ENCODE measurements at places on chromosomes 7 and 10.

GRCh38 chr10:74916283-74916682, 89.9 kb downstream of the KAT6B start:
- no peak for DNase-seq

GRCh38 chr10:77598606-77599005, 39.0 kb downstream of the KCNMA1 start:
- no peak for DNase-seq

DNA sequence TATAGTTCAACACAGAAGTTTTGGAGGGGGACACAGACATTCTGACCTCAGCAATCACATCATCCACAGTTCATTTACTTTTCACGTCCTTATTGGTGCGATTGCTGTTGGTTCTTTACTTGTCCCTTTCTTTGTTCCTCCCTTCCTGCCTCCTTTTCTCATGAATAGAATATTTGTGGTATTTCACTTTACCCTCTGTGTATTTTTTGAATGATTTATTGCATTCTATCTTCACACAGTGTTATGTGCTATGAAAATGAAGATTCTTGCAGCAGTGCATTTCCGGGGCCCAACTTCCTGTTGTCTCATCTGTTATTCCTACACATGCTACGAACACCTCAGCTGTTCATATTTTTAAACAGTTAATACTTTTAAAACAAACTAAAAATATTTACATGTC, 179.6 kb downstream of the ZMYND11 start:
- DNase-seq: no peak

DNA sequence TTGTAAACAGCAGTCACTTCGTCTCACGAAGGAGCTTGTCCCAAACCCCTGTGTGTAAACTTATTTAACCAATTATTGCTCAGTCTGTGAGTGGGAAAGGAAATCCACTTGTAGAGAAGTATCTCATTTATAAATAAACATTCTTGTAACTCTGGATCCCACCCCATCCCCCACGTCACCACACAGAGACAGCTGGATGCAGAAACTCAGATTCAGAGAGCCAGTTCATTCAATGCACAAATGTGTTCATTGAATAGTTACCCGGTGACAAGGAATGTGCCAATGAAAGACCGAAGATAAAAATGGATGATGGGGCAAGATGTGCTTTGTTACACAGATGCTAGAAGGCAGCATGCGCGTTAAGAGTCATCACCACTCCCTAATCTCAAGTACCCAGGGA, 8.3 kb upstream of the OCM start:
- no peak for DNase-seq

DNA sequence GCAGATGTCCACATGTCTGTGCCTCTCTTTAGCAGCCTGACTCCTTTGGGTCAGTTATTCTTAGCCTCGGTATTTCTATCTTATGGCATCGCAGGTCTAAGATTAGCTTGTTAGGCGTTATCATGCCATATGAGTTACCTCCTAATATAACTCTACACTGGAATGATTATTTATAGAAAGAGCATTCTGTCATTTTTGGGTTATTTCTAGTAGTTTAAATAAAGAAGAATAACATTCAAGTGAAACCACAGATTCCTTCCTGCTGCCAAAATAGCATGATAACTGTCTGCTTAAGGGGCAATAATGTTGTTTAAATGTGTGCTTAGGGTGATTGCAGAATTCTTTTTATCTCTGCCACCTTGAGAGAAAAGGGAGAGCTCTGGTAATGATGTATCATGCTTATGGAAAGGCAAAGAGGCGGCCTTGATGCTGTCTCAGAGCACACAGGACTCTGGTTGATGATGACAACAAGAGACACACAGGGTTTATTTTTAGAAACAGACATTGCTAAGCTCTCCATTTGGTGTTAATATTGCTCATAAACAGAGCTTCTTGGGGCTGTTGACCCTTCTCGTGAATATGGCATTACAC, 10.4 kb downstream of the HDAC9 start:
- DNase-seq: no peak

- no peak for DNase-seq
Measured at GRCh38 chr10:58239561-58240169, 28.0 kb downstream of the IPMK start.

GRCh38 chr7:43148161-43148731, 35.8 kb downstream of the HECW1 start:
- DNase-seq: no peak

DNA sequence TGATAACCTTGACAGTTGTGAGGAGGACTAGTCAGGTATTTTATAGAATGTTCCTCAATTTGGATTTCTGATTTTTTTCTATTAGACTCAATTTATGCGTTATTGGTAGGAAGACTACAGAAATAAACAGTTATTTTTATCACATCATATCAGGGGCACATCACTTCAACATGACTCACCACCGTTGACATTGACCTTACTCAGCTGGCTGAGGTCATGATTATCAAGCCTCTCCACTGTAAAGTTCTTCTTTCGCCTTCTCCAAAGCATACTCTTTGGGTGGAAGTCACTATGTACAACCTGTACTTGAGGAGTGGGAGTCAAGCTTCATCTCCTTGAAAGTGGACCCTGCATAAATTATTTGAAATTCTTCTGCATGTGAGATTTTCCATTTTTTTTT, 194.3 kb upstream of the IGFBP3 start:
- DNase-seq: no peak

- peak; percentile 94 for DNase-seq
Measured at GRCh38 chr10:96586419-96587263, at the start of gene TM9SF3. Gene TM9SF3 (minus strand): TSS chr10:96587012. CDS start chr10:96586835, 177 bp downstream.

- DNase-seq: no peak
Measured at GRCh38 chr7:149202831-149203231, 7.5 kb downstream of the ZNF282 start.

- no peak for DNase-seq
Measured at GRCh38 chr10:111082102-111082975, 5.5 kb downstream of the ADRA2A start.

DNA sequence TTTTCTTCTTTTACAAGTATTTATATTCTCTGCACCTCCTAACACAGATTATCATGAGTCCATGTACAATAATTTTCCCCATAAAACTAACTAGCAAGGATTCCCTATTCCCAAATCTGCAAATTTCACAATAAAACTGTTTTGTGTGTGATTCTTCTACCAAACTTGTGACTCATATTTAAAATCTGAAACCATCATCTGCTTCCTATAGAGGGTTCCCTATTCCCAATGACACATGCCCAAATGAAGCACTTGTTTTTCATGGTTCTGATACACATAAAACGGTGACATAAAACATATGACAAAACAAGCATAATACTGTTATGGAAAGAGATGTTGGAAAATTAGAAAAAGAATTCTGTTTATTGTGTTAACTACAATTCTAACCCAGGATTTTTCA, 657.6 kb downstream of the PARD3 start:
- DNase-seq: no peak

DNA sequence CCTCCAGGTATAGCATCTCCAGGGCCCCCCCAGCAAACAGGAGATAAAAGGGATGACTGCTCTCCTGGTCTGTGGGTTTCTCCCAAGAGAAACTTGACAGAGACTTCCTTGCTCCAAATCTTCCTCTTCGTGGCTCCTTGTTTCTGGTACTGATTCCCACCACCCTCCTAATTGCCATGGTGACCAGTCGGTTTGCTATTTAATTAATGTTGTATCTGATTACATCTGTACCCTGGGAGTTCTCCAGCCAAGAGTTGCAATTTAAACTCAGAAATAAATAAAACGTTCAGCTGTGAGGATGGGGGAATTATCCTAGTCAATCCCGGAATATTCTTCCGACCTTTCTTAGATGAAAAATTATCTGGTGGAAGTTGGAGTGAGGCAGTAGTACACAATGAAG, 264.7 kb downstream of the PAXIP1 start:
- DNase-seq: no peak

DNA sequence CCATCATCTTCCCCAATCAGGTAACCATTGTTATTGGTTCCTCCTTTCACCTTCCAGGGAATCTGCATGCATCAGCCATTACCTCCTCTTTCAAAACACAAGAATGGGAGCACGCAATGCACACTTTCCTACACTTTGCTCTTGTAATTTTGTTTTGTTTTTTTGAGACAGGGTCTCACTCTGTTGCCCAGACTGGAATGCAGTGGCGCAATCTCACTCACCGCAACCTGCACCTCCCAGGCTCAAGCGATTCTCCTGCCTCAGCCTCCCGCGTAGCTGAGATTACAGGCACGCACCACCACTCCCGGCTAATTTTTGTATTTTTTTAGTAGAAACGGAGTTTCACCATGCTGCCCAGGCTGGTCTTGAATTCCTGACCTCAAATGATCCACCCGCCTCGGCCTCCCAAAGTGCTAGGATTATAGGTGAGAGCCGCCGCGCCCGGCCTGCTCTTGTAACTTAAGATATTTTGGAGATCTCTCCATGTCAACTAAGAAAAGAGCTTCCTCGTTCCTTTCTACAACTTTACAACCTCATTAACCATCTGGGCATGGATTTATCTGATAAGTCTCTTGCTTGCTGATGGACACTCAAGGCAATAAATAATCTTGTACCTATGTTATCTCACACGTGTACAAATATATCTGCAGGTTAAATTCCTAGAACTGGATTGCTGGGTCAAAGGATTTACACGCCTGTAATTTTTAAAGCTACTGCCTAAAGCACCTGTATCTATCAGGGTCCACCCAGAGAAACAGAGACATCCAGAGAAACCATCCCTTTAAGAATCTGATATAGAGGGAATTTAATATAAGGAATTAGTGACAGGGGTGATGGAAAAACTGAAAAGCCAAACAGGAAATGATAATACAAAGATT, 4.2 kb downstream of the CYTH3 start:
- DNase-seq: no peak

DNA sequence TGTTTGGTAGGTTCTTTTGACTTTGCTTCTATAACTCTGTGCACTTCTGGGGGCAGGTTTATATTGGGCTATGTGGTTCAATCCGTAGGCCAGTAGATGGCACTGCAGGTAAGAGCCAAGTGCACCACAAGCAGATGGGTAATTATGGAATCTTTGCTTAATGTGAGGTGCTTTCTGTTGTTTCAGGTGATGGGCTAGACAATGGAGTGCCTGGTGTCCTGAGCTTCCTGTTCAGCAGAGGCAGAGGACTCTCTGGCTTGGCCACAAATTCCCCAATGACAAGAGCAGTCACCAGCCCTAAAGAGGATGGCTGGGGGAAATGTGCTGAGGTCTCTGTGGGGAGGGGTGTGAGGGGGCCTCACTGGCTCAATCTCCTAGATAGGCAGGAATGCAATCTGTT, 455.0 kb downstream of the CCSER2 start:
- DNase-seq: peak; percentile 15

GRCh38 chr10:132048294-132048667, 17.5 kb upstream of the JAKMIP3 start:
- DNase-seq: no peak

DNA sequence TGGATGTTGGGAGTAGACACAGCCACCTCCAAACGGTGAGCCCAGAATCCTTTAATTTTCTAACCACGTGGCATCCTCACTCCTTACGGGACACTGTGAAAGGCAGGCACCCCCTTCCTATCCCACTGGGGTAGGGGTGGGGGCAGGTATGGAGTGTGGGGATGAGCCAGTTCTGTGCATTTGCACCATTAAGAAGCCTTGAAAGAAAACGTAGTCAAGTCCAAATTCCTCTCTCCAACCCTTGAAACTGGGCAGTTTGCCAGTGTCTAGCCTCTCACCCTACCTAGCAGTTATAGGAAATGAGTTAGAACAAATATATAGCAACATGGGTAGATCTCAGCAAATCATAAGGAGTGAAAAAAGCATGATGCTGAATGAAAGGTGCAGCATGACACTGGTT, 92.4 kb upstream of the LEP start:
- DNase-seq: no peak

DNA sequence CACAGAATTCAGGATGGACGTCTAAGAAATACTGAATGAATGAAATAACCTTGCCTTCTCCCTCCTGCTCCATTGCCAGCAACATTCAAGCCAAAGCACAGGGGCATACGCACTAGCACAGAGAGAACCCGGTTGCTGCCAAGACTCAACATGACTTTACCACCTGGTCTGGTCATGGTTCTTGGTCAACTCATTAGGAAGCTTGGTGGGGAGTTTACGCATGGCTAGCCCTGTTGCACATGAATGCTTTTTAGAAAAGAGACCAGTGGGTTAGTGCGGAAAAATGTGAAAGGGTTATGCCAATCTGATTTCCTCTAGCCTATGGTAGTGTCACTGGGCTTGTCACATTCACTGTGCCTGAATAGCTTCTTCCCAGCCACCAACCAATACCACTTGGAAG, 187.6 kb upstream of the NEBL start:
- no peak for DNase-seq

DNA sequence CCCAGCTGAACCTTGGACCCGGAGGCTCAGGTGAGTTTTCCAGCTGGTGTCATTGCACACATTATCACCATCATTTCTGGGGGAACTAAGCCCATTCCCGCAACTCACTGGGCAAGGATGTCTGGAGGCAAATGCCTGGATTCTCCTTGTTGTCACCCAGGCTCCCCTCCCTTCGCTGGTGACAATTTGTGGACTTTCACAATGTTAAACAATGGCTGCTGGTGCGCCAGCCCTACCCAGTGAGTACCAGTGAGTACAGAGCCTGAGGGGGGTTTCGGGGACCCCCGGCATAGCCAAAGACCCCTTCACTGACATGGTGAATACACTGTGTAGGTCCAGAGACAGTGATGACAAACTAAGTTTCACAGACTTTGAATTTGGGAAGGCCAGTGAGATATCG, 189.2 kb downstream of the ADARB2 start:
- no peak for DNase-seq

- DNase-seq: no peak
Measured at GRCh38 chr10:44422570-44423101, 37.7 kb upstream of the CXCL12 start.

- DNase-seq: no peak
Measured at GRCh38 chr7:19178595-19178994, 33.4 kb upstream of the FERD3L start.

DNA sequence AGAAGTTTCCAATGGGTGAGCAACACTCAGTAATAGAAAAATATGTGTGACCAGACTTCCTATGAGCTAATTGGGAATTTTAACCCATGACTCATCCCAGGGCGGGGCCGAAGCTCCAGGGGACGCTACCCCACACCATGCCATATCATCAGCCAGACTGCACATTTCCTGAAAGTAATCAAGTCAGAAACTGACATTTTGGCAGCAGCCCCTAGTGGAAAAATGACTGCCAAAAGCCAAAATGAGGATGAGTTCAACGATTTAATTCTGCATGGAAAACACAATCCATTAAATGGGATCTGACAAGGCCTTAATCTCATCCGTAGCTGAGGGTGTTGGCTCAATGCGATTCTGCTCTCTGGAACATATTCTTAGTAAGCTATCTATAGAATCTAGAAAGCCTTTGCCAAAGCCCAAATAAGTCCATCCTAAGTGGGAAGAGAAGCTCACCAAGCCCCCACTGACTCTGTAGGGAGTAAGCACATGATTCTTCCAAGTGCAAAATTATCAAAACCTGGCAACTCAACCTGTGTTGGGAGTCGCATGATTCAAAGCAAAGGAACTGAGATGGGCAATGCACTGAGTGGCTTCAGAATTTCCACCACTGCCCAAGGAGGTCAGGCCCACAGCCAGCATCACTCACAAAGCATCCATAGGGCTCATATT, 93.1 kb upstream of the PDE1C start:
- no peak for DNase-seq

- no peak for DNase-seq
Measured at GRCh38 chr7:152968514-152968913, 209.0 kb downstream of the ACTR3B start.

- no peak for DNase-seq
Measured at GRCh38 chr7:52571026-52571425, 464.4 kb upstream of the POM121L12 start.

Data from CD8-positive, alpha-beta T cell (primary cell).